LNCaP clone FGC (cell line): ENCODE measurements at places on chromosomes 7 and 10.

DNA sequence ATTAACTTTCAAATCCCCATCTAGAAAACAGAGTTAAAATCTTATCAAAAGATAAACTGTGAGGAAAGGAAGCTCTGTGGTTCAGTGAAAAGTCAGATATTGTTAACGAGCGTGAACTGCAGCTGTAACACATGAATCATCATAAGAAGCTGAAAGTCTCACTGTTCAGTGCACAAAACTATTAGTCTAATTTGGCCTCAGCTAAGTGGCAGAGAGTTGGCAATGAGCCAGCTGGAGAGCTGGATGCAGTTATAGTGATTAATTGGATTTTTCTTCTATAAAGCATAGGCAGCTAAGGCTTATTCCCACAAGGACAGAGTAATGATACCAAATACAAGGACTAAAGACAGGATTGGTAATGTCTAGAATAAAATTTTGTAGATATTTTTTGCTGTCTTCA, 101.1 kb upstream of the ABCB5 start:
- no peak for DNase-seq

DNA sequence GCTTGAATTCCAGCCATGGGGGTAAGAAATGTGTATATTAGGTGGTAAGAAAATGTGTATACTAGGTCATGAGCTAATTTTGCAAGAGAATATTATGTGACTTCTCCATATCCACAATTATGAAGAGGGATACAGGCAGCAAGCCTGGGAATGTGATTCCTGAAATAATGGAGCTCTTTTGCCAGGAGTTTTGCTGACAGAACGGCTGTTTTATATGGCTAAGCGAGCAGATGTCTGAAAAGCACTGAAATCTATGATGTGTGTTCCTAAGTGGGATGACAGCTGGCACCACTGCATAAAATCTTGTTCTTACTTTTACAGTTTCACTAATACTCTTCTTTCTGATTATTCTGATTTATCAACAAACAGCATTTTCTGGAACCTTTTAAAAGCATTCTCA, 386.0 kb upstream of the HPS1 start:
- DNase-seq = no peak

GRCh38 chr10:21579291-21579690, 45.3 kb downstream of the MLLT10 start:
- no peak for DNase-seq

DNA sequence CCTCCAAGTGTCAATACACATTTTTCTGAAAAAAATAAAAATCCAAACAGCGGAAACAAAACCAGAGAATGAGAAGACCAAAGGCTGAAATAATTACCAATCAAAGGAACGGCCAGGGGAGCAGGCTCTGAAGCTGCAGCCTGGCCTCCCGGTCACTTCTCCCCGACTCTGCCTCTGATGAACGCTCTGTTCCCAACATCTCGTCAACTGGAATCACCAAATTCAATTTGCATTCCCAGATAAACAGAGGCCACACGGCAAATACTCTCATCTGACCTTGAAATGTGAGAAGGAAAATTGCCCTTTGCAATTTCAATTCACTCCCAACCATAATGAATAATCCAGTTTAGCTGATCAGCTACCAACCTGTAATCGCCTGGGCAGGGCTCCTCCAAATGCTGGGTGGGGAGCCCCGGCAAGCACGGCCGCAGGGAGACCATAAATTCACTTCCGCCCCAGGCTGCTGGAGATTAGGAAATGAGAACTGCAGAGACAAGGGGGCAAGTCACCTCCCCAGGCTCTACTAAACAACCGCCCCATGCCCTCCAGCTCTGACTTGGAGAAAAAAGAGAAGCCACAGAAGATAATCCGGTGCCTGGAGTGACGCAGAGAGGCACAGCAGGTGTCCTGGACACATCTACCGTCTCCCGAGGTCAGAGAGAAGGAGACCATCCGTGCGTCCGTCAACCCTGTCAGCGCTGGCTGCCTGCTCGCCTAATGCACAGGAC, 153.2 kb downstream of the MAD1L1 start:
- DNase-seq = no peak

DNA sequence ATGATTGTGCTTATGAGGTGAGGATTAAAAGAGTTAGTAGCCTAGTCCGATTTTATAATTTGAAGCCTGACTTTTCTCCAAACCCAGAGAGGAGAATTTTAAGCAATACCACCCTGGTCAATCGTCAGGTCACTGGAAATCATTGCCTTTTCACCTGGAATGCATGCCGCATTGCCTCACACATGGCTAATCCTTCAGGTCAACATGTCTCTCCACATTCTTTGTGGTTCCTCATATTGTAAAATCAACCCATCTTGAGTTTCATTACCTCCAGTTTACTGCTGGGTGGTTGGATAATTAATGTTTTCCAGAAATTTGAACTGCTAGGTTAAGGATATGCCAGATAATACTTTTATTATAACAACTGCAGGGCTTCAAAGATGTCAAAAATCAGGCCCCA, 55.6 kb upstream of the SEMA3E start:
- no peak for DNase-seq

DNA sequence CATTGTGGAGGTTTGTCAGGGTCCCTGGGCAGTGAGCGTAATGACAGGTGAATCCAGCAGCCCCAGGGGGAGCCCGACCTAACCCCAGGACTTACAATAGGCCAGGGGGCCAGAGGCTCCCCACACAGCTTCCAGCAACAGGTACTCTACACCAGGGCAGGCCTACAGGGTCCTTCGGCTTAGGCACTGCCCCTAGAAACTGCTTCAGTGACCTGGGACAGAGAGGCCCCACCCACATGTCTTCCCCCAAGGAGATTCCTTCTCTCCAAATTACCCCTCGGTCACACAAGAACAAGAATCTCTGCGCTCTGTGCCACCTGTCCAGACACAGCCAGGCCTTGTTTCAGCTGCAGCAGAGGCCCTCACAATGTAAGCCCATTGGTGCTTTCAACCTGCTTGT, 24.4 kb downstream of the SKIDA1 start:
- DNase-seq = no peak

DNA sequence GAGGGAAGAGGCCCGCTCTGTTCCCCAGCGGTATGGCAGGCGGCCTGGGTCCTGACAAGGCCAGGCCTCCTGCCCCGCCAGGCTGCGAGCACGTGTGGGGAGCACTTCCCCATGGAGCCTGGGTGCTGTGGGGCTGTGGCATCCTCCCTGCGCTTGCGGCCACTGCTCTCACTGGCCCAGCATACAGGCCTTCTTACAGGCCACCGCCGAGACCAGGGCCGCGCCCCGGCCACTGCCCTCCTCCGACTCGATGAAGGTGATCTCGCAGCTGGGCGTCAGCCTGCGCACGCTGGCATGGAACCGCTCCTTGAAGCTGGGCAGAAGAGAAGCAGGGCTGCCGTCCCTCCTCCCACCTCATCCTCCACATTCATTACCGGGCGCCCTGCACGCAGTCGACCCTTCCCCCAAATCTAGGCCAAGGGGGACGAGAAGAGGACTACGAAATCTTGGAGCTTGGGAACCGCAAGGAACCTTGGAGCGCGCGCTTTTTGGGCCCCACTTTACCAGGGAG, 3.9 kb upstream of the MYL7 start:
- no peak for DNase-seq

DNA sequence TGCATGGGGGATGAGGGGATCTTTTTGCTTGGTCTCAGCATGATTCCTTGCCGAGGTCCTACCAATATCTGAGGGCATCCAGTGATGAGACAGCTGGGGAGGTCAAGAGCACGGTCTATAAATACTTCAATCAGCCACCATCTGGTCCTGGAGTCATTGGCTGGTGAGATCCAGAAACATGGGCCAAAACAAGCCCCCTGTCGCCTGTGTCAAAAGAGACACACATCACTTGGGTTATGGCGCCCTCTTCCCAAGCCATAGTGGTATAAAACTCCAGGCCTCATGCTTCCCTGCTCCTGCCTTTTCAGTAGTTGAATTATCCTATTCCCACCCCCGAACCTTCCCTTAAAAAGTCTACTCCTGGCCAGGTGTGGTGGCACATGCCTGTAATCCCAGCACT, 60.9 kb downstream of the SLC35B4 start:
- DNase-seq = no peak

GRCh38 chr10:44922021-44922420, 10.9 kb downstream of the TMEM72 start:
- no peak for DNase-seq

GRCh38 chr7:17056491-17057142, 174.8 kb upstream of the AGR3 start:
- no peak for DNase-seq

GRCh38 chr10:132721725-132722124, 64.2 kb downstream of the NKX6-2 start:
- DNase-seq = no peak

- no peak for DNase-seq
These were observed 6.9 kb upstream of the ACSL5 start for GRCh38 chr10:112366992-112367391.

DNA sequence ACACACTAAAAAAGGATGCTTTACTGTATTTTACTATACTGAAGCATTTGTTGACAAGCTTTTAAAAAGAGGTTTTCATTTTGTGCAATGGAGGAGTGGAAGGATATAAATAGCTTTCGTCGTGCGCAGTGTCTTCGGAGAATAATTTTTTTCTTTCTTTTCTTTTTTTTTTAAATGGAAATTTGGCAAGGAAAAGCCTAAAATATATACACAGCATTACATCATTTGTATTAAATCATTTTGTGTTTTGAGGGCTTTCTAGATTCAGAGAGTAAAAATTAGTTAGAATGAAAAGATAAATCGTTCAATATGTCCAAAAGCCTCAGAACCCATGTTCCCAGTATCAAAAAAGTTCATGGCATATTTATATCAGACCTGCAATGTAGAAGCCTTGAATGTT, 150.2 kb upstream of the FERD3L start:
- DNase-seq = no peak

DNA sequence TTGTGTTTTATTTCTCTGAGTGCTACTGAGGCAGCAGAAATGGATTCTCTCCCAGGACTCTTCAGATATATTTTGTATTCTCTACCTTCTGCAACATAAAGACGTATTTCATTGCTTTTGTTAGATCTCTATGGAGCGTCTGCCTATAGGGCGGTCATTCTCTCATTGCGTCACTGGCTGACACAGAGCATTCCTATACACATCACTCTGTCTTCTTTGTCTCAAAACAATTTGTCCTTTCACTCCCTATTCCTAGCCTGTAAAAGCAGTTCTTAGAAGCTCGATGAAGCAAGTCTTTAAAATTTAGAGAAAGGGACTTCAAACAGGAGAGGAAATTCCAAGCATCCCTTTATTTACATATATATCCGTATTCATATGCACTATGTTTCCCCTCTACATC, 120.6 kb downstream of the CPED1 start:
- DNase-seq = no peak

DNA sequence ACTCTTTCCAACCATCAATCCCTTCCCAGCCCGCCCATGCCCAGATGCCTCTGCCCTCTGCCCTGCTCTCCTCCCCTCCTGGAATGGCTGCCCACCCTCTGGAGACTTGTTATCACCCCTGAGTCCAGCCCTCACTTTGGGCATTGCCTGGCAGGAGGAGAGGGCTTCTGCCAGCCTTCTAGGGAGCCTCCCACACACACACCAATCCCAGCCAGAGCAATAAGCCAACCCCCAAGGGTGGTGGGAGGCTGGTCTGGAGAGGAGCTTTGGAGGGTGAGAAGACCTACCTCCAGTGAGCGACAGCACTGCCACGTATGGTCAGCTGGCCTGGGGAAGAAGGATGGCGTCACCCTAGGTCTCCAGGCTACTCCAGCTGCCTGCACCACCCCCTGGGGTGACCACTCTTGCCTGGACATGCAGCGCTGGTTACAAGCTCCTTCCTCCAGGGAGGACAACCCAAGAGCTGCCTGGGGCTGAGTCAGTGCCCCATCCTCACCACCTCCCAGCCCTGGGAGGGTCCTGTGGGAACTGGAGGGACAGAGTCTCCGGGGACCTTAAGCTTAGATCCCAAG, 8.4 kb downstream of the C10orf105 start:
- DNase-seq = no peak

DNA sequence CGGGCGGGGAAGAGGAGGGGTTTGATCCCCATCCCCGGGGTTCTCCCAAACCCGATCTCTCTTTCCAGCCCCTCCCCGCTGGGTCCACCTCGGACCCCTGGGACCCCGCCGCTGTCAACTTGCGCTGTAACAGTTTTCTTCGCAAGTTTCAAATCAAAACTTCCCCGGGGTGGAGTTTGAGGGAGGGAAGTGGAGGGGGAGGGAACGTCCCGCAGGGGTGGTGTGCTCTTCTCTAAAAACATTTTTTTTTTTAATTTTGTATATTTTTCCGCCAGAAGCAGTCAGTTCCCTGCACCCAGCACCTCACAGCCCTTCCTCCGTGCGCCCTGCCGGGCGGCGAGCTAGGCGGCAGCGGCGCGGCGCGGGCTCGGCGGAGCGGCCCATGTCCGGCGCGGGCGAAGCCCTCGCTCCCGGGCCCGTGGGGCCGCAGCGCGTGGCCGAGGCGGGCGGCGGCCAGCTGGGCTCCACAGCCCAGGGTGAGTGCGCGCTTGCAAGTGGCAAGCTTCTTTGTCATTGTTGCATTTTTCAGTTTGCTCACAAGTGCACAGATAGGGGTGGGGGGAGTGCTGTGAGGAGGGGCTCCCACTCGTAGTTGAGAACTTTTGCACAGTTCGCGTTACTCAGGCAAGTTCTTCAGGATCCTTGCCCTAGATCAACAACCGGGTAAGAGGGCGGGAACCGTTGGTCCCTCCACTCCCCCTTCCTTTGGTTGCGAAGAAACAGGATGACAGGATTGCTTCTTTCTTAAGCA, 933 bp downstream of the MDFIC start:
- DNase-seq = no peak

DNA sequence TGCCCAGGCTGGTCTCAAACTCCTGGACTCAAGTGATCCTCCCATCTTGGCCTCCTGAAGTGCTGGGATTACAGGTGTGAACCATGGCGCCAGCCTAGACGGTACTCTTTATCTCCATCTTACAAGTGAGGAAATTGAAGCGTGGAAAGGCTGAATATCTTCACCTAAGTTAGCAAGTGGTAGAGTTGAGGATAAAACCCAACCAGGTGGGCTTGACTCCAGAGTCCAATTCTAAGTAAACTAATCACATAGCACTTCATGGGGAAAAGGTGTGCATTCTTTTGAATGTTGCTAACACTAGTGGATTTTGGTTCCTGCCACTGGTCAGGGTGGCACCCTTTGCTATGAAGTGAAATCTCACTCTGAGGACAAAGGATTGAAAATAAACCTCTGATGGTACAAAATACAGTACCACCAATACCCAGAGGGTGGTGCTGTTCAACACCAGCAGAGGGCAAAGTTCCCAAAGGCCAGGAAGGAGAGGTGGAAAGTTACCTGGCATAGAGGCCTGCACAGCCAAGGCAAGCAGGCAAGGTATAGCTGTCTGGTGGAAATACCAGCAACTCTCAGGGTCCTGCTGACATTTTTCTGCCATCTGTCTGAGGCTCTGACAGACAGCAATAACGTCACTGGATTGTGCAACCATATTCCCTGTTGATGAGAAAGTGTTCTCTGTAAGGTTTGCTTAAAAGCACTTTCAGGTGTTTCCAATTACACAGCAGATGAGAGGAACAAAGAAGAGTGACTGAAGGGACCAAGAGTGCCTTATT, 17.6 kb downstream of the ZDHHC16 start:
- peak; percentile 22 for DNase-seq

- no peak for DNase-seq
These were observed 94.4 kb downstream of the ADRA2A start for GRCh38 chr10:111171183-111171582.
